ENCODE measurements at places on chromosomes 7 and 10.

DNA sequence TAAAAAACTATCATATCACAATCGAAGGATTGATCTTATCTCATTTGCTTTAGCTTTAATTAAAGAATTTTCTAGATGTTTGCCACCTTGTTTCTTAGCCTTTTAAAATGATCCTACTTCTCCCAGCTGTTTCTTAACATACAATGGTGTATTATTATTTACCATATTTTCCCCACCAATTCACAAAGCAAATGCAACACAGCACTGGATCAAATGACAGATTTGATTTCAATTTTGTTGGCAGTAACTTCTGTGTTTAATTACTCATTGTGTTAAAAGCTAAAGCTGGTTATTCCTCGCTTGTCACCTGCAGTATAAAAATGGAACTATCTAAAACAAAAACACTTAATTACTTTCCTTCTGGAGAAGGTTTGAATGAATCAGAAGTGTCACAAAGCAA lies 19.6 kb downstream of the SVIL start:
- no peak for DNase-seq

DNA sequence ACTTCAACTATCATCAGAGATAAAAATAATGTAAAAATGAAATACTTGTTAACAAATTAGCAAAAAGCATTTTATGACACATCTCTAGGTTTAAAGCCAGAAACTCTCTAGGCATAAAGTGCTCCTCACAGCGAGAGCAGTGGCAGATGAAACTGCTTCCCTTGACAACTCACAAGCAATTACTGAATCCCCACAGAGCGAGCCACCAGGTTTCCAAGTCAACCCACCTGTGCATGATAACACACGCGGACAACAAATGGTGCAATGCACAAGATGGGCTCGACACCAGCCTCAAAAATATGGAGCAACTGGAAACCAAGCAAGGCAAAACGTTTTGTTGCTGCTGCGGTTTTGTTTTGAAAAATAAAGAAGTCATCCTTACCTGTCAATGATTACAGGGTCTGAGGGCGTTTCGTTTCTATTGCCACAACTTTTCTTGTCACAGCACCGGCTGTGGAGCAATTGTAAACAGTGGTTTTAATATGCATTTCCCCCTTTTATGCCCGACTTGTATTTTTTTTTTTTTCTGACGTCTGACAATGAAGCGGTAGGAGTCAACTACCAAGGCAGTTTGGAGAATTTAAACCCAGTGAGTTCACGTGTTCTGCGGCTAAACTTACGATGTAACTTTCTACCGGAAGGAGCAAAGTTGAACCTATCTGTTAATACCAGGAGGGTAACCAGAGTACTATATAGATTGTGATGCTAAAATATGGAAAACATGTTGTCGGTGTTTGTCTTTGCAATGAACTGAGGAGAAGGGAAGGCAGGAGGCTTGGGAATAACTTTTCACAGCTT lies 7.0 kb downstream of the EBF3 start:
- no peak for DNase-seq

DNA sequence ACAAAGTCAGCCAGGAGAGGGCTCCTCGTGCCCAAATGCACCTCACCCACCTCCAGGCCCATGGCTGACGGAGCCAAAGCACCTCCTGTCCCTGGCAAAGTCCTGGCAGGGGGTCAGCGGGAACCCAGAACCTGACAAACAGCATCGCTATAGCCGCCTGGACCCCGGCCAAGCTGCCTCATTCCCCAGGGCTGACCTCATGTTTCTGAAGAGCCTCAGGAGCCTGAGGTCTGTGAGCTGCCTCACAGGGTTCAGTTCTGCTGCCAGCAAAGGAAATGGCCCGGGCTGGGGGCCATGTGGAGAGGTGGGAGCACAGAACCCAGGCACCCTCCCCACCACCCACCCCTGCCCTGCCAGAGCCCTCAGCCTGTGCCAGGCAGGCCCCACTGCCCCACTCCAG lies 4.2 kb upstream of the NANOS1 start:
- DNase-seq, result no peak

DNA sequence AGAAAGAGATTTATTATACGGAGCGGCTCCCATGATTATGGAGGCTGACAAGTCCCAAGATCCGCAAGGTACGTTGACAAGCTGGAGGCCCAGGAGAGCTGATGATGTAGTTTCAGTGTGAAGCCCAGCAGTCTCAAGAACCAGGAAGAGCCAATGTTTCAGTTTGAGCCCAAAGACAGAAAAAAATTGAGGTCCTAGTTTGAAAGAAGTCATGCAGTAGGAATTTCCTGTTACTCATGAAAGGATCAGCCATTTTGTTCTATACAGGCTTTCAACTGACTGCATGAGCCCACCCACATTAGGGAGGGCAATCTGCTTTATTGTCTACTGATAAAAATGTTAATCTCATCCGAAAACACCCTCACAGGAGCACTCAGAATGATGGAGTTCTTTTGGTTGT lies 51.5 kb downstream of the CCDC71L start:
- no peak for DNase-seq

DNA sequence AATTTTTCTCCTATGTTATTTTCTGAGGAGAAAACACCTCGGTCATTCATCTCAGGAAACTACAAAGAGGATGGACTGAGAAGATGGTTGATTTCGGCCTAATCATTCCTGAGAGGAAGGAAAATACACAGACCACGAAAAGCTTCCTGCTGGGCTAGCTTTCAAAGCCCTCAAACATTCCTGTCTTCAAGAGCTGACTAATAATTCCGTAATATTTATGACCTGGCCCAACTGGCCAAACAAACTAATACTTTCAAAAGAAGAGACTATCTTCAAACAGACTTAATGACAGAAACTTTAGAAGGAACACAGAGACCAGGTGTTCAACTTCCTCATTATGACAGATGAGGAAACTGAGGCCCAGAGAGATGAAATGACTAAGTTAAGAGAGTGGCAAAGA lies 215.1 kb upstream of the FRMD4A start:
- no peak for DNase-seq

- no peak for DNase-seq
These were observed 186.2 kb downstream of the LRMDA start for GRCh38 chr10:75617485-75618155.
